ENCODE measurements at places on chromosomes 5 and 9.

GRCh38 chr9:134972140-134972539 is 54.4 kb upstream of the FCN1 start:
- DNase-seq: no peak

GRCh38 chr9:128828719-128829452 is 708 bp downstream of the SPOUT1 start:
- no peak for DNase-seq

DNA sequence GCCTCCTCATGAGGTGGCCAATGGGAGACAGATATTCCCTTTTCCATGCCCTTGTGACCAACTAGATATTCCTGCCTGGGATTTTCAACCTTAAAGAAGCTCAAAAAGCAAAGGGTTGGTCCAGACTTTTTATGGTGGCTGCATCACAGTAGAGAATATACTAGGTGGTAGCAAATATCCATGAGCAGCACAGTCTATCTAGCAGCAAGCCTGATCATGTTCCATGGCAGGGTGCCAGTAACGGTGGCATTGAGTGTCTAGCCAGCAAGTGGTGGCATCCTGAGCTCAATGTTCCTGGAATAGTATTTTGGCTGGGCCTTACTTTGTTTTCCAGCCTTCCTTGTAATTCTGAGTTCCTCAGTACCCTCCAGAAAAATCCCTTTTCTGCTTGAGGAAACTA is 25.8 kb downstream of the CDC25C start:
- DNase-seq: peak; percentile 55

DNA sequence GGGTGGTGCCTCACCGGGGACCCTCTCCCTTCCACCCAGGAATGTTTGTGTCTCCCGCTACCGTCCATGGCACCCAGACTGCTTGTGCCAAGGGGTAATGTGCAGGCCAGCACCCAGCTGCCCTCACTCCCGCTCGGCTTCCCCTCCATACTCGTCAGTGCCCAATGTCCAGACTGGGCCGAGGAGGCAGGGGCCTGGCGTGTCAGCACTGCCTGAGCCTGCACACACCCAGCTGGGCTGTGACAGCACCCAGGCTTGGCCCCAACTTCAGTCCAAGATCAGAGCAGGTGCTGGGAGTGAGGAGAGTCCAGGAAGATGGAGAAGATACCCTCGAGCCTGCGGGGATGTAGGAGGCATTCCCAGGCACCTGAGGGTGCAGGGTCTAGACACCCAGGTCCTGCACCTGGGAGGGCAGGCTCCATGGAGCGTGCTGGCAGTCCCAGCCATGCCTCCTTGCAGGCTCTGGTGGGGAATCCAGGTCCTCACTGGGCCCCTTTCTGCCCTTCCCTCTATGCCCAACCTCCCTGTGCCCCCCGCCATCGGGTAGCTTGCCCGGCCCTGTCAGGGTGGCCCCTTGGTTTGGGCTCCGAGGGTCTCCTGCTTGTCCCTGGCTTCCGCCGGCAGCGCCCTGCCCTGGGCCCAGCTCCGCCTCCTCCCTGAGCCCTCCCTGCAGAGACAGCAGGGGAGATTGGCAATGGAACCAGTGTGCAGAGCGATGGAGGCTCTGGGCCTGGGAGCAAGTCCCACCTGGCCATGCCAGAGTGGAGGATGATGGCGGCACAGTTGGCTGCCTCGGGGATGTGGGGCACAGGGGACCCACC is 250.8 kb upstream of the EDIL3 start:
- no peak for DNase-seq

All from DMS53 (cell line).